ENCODE measurements at places on chromosomes 2 and 18.
A peak's percentile ranks its signal among the peaks of the same experiment; 100 is the strongest.

DNA sequence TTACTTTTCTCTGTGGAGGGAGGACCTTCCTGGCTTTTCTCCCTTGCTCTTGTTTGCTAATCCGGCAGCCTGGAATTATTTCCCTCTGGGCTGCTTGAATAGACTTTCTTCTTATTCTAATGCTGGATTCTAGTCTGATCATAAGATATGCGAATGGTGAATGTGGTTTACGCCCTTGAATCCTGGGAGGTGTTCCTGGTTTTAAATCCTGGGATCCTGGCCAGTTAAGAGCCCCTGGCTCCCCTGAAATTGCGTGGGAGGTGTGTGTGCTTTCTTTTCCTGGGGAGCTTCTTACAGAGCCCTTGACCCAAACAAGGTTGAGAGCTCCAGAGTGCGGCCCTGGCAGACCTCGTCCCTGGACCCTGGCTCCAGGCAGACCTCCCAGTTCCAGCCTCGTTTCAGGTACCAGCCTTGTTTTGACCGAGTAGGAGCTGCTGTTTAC lies 2.8 kb downstream of the SH3BP4 start:
- no peak for DNase-seq

DNA sequence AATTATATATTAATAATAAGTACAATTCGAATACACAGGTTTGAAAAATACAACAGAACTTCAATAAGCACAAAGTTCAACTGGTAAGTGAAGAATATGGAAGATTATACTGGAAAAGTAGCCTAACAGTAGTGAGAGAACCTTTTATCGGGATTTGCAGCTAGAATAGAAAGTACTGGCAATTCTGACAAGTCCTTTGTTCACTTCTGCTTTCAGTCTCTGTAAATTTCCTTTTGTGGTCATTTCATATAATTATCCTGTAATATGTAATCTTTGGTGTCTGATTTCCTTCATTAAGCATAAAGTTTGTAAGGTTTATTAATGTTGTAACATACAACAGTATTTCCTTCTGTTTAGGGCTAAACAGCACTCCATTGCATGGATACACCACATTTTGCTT lies 67.2 kb downstream of the CUL3 start:
- no peak for DNase-seq

DNA sequence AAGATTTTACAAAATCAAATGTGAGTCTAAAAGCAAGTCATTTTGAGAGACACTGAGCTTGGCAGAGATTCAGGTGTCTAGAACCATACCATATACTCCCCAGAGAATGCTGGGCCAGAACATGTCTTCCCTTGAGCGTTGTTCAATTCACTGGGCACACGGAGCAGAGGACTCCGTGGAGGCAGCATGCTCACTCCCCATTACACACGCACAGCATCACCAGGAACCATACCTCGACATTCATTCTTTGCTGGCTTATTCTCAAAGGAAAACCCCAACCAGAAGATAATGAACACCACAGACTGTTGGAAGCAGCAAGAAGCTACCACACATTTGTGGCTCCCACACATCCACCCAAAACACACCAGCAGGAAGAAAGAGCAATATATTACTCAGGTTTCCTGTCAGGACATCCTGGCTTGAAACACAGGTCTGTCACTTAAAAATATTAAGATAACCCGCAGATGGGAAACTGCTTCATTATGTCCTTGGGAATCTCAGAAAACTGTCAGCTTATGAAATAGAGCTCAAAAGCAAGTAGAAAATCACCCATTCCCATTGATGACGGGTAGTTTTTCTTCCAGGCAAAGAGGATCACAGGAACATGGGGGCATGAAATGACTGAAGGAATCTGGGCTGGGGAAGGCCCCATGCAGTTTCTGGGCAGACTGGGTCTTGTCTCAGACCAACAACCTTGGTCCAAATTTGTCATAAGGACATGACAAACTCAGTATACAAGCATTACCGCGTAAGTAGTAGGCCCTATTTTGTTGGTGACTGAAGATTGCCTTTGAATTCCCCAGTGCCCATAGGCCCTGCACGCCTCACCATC lies 46.4 kb downstream of the PCBP1 start:
- DNase-seq: no peak

- DNase-seq: peak; percentile 38
Measured at GRCh38 chr18:62485684-62486083, 37.1 kb upstream of the ZCCHC2 start.

- DNase-seq: peak; percentile 1
Measured at GRCh38 chr2:128091726-128092080, 703 bp downstream of the UGGT1 start.

DNA sequence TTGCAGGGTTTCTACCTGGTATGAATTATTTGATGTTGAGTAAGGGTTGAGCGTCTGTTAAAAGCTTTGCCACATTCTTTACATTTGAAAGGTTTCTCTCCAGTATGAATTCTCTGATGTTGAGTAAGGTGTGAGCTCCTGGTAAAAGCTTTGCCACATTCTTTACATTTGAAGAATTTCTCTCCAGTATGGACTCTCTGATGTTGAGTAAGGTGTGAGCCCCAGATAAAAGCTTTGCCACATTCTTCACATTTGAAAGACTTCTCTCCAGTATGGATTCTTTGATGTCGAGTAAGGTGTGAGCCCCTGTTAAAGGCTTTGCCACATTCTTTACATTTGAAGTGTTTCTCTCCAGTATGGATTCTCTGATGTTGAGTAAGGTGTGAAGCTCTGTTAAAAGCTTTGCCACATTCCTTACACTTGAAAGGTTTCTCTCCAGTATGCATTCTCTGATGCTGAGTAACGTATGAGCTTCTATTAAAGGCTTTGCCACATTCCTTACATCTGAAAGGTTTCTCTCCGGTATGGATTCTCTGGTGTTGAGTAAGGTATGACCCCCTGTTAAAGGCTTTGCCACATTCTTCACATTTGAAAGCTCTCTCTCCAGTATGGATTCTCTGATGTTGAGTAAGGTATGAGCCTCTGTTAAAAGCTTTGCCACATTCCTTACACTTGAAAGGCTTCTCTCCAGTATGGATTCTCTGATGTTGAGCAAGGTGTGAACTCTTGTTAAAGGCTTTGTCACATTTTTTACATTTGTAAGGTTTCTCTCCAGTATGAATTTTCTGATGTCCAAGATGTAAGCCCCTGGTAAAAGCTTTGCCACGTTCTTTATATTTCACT lies 27.1 kb downstream of the ZNF519 start:
- DNase-seq: no peak

DNA sequence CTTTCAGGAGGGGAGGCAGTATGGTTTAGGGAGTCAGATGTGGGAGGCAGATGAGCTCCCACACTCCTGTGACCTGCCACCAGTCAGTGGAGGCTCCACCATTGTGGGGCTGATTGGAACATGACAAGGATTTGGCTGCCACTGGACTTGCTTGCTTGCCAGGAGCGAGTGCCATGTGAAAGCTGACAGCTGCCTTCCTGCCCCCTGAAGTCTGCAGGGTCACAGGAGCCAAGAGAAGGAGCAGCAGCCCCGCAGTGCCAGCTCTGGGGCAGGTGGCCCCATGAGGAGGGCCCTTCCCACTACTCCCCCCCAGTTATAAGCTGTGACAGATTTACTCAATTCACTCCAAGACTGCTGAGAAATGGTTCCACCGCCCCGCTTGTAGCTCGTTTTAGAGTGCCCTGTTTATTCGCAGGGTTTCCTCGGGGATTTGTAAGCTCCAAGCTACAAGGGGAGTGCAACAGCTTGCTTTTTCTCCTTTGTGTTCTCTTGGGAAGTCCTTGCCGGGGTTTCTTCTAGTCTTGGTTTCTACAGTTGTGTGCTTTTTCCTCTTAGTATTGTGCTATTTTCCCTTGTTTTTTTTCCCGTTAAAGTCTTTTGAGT lies 414.3 kb downstream of the MEIS1 start:
- no peak for DNase-seq

Measured in putamen (tissue), 1 donor.